ENCODE measurements at places on chromosomes 2 and 18.

- DNase-seq = no peak
These were observed 3.6 kb upstream of the KYNU start for GRCh38 chr2:142873831-142874287.

DNA sequence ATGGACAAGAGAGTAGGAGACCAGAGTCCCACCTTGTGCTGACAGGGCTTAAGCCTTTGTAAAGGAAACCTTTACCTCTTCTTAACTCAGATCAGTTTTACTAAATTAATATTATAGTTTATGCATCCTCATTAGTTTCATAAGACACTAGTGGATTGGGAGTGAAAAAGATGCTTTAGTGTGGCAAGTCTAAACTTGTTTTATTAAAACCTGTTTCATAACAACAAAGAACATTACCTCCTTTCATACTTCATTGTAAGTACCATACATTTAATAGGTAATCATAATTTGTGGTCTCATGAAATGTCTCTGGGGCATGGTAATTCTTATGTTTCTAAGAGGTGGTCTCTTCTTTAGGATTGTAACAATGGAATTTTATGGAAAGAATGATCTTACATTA is 63.4 kb downstream of the PIKFYVE start:
- DNase-seq = no peak

DNA sequence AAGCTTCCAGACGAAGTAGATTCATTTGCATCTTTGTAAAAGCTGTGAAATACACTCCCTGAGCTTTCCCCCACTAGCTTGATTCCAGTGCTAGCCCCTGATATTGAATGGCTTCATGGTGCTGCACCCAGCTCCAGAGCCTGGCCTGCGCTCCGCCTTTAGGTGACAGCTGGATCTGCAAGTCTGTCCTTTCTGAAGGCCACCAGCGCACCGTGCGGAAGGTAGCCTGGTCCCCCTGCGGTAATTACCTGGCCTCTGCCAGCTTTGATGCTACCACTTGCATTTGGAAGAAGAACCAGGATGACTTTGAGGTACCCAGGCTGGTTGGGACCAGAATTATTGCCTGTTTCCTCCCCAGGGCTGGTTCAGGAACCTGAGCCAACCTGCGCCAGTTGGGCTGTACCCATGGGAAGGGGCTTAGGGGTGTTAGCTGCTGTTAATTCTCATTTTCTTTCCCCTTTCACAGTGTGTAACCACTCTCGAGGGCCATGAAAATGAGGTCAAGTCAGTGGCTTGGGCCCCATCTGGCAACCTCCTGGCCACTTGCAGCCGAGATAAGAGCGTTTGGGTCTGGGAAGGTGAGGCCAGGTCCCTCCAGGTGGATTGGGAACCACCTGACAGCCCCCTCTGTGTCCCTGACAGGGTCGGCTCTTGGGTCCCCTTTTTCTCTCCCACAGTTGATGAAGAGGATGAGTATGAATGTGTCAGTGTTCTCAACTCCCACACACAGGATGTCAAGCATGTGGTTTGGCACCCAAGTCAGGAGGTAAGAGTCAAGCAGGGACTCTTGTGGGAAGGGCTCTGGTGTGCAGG is 1.3 kb downstream of the CIAO1 start:
- peak; percentile 68 for DNase-seq

GRCh38 chr2:136131484-136131960 is 13.6 kb upstream of the CXCR4 start:
- DNase-seq = no peak

DNA sequence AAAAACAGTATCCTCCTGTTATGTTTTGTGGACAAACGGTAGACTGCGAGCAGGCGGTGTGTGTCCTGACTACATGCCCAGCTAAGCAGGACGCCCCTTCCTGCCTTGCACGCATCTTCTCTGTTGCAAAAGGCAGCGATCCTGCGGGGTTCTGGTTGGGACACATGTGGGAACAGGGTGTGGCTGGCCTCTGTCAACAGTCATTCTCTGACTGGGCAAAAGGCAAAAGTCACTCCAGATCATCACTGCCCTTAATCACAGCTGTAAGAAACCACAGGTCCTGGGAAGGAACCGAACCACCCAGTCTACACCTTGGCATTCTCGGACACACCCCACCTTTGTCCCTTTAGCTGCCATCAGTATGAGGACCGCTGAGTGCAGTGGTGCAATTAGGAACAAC is 44.3 kb upstream of the TMEM87B start:
- DNase-seq = no peak

Data from stomach (tissue), 19 donors.